ENCODE measurements at places on chromosomes 3 and 15.

GRCh38 chr3:1421577-1421976 is 328.8 kb downstream of the CNTN6 start:
- no peak for DNase-seq

DNA sequence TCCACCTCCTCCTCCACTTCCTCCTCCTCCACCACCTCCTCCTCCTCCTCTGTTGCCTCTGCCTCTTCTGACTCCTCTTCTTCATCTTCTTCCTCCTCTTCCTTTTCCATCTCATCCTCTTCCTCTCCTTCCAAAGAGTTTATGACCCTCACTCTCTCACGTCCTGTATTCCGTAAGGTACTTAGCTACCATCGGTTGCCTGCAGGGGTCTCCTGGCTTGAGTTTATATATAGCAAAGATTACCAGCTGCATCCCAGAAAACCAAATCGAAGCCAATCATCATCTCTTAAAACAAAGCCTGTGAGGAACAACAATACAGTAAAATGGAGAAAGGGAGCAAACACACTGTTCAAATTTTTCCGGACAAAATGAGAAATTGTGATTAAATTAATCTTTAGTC is 317.4 kb downstream of the C3orf38 start:
- DNase-seq: no peak

DNA sequence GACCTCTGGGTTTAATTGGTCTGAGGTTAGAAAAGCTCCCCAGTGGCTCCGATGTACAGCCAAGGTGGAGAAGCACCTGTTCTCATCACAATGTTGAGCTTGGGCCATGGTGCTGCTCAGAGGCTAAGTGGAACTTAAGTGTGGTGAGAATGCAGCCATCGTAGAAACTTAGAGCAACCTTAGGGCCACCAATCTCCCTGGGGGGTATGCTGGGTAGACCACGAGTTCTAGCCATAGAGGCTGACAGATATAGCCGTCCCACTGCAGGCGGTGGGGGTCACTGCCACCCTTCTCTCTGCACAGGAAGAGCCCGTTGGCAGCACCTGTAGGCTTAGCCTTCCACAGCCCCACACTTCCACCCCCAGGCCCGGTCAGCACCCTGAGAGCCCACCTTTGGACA is 38.0 kb downstream of the MGLL start:
- DNase-seq: no peak

DNA sequence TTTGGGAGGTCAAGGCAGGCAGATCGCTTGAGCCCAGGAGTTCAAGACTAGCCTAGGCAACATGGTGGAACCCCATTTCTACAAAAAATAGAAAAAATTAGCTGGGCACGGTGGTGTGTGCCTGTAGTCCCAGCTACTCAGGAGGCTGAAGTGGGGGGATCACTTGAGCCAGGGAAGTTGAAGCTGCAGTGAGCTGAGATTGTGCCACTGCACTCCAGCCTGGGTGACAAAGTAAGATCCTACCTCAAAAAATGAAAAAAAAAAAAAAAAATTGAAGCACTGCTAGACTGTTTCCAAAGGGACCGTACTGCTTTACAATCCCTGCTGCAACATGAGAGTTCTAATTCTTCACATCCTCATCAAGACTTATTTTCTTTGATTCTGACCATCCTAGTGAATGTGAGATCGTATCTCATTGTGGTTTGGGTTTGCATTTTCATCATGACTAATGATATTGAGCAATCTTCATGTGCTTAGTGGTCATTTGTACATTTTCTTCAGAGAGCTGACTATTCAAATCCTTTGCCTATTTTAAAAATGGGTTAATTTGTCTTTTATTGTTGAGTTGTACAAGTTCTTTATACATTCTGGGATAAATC is 10.8 kb downstream of the CMTM8 start:
- no peak for DNase-seq

DNA sequence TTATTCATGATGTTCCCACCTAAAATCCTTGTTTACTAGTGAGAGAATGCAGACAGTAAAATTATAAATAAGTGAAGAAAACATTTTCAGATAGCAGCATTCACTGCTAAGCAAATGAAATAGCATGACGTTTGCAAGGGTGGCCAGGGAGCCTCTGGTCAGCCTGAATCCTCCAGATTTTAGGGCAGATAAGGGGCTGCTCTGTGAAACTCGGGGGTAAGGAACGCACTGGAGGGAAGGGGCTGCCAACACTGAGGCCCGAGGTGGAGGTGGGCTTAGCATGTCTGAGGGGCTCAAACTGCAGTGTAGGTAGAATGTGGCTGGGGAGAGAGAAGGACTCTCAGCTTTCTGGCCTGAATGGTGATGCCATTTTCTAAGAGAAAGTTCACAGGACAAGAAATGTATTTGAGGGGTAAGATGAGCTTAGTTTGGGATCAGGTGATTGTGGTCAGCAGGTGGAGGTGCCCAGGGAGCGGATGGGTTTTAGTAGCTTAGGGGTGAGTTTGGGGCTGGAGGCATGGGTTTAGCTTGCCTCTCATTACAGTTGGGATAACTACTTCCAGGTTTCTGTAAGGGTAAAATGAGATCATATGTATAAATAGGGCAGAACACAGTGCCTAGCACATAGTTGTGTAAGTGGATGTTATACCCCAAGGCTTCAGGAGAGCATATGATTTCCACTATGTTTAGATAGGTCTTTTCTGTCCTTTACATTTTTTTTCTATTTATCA is 20.5 kb downstream of the GPR171 start:
- DNase-seq: no peak

DNA sequence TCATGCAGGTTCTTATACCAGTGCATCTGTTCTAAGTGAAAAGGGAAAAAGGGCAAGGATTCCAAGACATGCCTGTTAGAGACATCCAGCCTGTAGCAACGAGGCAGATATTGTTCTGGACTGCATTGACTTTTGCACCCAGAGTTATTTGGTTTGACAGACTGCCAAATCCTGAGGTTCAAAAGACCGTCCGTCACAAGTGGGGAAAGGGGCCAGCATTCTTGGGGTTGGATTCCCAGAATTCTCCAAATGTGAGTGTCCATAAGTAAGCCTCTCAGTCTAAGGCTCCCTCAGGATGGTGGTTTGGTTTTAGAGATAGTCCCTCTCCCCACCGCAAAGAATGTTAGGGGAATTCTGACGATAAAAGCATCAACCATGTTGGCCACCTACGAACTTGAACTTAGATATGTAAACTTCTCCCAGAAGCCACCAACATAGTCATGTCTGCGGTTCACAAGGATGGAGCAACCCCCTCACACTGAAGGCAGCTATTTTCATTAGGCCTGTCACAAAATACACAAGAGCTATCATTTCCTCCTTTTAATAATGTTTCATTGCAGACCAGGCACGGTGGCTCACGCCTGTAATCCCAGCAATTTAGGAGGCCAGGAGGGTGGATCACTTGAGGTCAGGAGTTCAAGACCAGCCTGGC is 13.6 kb upstream of the LACTB start:
- DNase-seq: no peak

DNA sequence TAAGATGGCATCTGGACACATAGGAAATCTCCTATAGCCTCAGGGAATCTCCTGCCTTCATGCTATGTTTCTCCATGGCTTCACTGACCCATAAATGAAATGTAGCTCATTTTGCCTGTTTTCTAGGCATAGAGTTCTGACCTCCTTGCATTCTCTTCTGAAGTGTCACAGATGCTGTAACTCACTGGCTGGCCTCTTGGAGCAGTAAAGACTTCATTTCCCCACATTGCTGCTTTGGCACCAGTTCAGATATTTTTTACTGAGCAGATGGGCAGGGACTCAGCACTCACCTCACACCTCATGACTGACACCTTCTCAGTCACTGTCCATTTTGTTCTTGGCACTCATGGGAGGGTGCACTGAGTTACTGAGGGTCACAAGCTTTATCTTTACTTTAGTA is 286.7 kb upstream of the TGFBR2 start:
- no peak for DNase-seq

- DNase-seq: no peak
Measured at GRCh38 chr3:139199421-139200010, 144.3 kb upstream of the MRPS22 start.

DNA sequence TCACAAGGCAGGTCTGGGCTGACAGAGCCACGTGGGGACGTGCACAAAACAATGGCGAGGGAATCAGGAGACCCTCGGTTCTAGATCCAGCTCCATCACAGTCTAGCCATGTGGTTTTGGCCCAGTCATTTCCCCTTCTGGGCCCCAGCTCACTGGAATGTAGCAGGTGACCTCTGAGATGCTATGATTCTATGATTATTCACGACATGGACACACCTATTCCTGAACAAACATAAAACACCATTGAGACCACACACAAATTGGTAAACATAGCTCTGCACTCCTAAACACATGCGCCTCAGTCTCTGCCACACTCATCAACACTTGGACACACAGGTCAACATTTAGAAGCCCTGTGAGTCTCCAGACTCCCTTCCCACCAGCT is 9.0 kb downstream of the IGDCC4 start:
- no peak for DNase-seq

- no peak for DNase-seq
Measured at GRCh38 chr3:48641396-48641795, 6.1 kb upstream of the SLC26A6 start.

- no peak for DNase-seq
Measured at GRCh38 chr3:128524374-128525299, 31.6 kb upstream of the GATA2 start.

- DNase-seq: no peak
Measured at GRCh38 chr15:54687628-54688027, 509.1 kb downstream of the RSL24D1 start.
